ENCODE measurements at places on chromosomes 7 and 10.

GRCh38 chr10:7664707-7665106 lies 2.1 kb downstream of the ITIH5 start:
- no peak for DNase-seq

DNA sequence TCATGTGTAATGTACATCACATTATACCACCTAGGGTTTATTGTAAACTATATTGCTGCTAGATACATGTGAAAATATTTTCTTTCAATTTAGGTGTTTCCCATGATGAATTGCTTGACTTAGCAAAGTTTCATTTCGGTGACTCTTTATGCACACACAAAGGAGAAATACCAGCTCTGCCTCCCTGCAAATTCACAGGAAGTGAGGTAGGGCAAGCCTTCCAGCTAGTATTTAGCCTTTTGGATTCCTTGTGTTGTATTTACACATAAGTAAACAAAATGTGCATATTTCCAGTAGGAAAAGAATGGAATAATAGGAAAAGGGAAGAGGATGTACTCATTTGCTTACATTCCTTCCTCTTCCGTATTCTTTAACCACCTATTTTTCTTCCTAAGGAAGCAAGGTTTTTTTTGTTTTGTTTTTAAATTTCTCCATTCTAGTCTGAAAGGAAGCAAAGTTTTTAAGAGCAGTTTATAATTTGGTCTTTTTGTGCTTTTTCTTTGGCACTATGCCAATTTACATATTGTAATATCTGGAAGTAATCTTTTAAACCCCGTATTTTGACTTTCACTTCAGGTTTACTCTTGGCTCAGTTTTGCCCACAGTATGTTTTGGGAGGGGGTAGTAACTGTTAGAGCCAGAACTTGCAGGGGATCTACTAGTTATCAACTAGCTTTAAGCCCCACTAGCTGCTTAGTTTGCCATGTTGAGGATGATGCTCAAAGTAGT lies 10.4 kb downstream of the PMPCB start:
- DNase-seq = peak; percentile 7

DNA sequence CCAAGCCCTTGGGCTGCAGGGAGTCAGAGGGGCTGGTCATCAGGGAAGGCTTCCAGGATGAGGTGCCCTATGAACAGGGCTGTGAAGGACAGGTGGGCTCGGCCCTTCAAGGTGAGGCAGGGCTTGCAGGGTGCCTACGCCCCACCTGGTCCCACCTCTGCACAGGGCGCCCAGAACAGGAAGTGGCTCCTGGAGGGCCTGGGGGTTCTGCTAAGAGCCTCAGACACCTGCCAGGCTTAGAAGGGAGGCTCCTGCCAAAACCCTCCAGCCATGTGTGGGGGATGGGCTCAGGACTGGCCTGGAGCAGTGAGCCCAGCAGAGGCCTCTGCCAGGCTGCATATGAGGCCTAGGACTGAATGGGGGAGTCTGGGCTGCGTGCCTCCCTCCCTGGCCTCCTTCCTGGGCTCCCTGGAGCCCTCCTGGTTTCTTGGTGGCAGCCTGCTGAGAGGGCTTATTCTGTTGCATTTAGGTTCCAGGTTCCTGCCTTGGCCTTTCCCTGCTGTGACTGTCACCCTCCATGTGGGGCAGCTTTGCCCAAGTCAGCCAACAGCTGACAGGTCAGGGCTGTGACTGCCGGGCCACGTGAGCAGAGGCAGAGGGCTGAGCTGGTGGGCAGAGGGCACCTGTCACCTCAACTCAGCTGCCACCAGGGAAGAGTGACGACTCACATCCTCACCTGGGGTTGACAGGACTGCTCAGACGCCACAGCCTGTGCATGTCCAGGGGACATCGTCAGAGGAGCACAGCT lies 45.2 kb upstream of the MSMB start:
- no peak for DNase-seq

DNA sequence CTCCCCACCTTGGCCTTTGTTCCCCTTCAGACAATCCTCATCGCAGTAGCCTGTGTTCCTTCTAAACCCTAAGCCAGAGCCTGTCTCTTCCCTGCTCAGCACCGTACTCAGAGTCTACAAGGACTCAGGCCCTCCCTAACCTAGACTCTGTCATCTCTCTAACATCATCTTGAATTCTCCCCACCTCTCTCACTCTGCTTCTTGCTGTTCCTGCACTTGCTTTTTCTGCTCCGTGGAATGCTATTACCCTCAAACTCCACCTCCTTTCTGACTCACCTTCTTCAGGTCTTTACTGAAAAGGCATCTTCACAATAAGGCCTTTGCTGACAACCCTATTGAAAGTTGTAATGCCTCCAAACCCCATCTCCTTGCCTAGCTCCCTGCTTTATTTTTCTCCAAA lies 141.0 kb downstream of the DKK1 start:
- DNase-seq = no peak

GRCh38 chr10:14131261-14131960 lies 199.3 kb downstream of the FRMD4A start:
- peak; percentile 13 for DNase-seq

- DNase-seq = no peak
Measured at GRCh38 chr7:138900035-138900828, 81.0 kb downstream of the KIAA1549 start.

DNA sequence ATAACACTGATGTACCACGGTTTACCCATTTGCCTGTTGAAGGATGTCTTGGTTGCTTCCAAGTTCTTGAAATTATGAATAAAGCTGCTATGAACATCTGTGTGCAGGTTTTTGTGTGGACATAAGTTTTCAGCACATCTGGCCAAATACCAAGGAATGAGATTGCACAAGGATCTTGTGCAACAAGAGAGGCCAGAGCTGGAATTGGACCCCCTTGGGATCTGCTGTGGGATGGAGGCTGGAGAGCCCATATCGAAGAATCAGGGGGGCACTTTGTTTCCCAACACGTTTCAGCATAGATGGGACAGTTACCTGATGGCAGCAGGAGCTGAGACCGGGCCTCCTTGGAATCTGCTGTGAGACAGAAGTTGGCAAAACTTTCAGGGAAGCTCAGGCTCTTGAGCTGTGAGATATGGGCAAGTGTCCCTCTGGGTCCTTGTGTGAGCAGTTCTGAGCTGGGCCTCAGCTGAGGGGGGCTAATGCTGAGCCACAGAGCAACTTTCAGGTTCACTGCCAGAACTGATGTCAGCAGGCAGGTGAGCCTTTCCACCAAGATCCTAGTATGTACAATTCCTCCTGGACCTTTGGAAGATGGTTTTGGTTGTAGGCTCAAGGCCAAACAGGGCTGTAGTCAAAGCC lies 115.2 kb upstream of the RAB18 start:
- no peak for DNase-seq

All from mesenchymal stem cell (in vitro differentiated cells and primary cell).